GDM1 (cell line): ENCODE measurements at places on chromosomes 13 and 19.

DNA sequence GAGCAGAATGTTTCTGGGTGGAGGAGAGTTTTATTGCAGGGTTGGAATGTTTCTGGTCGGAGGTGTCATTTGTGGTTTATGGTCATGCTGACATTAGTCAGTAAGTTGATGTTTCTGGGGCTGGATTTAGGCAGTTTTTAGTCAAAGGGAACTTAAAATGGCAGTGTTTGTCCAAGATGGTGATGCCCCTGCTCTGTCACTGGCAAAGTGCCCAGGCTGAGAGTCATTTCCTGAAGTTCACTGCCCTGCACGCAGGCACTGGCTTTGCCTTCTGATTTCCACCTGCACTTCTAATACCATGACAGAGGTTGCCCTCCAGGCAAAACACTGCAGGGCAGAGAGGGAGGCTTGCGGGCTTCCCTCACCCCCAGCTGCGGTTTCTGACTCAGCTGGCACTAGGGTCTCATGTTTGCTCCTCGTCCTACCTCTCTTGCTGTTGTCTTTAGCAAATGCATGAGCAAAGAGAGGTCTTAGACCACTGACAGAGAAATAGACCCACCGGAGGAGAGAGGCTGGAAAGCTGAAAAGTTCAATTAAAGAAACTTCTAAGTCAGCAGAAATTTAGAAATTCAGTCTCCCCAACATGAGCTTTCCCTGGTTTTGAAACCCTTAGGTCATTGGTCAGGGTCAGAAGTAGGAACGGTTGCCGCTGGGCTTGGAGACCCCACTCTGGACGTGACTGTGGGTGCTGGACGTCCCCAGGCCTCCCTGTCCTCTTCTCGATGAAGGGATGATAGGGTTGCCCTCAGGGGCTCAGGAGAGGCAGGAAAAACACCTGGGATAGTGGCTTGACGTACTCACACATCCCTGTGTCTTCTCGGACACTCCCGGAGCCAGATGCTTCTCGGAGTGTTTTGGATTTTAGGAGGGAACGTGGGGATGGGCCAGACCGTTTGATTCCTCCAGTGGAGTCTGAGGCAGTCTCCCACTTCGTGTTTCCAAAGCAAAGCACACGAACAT is 26.3 kb downstream of the TMEM255B start:
- DNase-seq = no peak

DNA sequence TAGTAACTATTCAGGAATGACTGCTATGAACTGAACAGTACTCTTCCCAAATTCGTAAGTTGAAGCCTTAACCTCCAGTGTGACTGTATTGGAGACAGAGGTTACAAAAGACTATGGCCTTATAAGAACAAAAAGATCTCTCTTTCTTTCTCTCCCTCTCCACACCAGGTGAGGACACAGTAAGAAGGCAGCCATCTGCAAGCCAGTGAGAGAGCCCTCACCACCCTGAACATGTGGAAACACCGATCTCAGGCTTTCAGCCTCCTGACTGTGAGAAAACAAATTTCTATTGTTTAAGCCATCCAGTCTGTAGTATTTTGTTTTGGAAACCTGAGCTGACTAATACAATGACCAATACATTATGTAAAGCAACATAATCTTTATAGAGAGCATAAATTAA is 888.9 kb downstream of the SLITRK1 start:
- no peak for DNase-seq

DNA sequence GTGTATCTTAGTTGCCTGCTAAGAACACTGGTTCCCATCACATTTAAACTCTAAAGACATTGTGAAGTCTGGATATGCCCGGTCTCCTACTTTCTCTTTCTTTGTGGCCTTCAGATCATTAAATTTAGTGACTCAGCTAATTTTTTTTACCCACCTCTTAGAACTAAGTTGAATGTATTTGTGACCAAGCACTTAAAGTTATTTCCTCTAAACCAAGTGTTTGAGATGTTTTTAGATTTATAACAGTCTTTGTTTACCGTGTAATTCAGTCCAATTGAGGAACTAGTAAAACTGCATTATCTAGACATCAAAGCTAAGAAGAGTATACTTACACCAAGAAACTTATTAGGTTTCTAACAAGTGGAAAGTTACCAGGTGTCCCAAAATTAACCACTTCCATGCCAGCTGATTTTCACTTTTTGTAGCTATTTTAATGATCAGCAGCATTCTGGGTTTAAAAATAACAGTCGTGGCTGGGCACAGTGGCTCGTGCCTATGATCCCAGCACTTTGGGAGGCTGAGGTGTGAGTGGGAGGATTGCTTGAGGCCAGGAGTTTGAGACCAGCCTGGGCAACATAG is 53.1 kb downstream of the ARHGAP35 start:
- no peak for DNase-seq

- DNase-seq = no peak
Measured at GRCh38 chr19:41476583-41476982, 33.6 kb downstream of the ERICH4 start.

GRCh38 chr13:107753291-107753690 is 462.0 kb downstream of the LIG4 start:
- no peak for DNase-seq

DNA sequence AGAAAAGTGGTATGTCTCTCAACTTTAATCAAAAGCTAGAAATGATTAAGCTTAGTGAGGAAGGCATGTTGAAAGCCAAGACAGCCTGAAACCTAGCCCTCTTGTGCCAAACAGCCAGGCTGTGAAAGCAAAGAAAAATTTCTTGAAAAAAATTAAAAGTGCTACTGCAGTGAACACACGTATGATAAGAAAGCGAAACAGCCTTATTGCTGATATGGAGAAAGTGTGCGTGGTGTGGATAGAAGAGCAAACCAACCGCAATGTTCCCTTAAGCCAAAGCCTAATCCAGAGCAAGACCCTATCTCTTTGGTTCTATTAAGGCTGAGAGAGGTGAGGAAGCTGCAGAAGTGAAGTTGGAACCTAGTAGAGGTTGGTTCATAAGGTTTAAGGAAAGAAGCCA is 96.4 kb downstream of the ZDHHC20 start:
- DNase-seq = no peak

GRCh38 chr19:34731019-34731829 is 2.8 kb upstream of the ZNF181 start:
- DNase-seq = no peak

DNA sequence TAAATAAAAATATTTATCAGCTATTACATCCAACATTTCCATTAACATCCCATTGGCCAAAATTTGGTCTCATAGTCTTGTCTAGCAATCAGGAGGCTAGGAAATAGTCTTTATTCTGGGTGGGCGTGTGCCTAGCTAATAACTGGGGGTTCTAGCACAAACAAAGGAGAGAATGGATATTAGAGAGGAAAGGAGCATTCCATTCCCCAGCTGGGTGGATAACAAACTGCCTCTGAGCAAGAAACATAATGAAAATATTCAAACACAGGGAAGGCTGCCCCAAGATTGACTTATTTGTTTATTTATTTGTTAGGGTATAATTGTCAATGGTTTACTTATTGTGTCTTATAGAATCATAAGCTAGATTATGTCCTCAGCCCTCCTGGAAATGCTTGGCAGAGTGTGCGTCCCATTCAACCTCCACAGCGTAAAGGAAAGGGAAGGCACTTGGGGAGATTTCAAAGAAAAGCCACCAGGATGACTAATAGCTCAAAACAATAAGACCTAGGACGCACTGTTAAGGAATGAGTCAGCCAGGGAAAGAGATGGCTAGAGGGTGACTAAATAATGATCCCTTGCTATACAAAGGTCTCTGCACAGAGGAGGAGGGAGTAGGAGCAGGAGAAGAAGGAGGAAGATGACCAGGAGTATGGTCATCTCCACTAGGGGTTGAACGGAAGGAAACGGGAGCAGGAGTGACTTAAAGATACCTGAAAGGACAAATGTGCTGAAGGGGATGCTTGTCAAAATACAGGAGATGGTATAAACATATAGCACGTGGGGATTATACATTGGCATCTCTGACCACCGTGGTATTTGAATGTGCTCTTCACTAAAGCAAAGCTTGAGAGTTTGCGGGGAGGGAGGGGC is 23.5 kb upstream of the USP12 start:
- no peak for DNase-seq

GRCh38 chr19:54432144-54432738 is 16.8 kb upstream of the LENG8 start:
- DNase-seq = no peak

DNA sequence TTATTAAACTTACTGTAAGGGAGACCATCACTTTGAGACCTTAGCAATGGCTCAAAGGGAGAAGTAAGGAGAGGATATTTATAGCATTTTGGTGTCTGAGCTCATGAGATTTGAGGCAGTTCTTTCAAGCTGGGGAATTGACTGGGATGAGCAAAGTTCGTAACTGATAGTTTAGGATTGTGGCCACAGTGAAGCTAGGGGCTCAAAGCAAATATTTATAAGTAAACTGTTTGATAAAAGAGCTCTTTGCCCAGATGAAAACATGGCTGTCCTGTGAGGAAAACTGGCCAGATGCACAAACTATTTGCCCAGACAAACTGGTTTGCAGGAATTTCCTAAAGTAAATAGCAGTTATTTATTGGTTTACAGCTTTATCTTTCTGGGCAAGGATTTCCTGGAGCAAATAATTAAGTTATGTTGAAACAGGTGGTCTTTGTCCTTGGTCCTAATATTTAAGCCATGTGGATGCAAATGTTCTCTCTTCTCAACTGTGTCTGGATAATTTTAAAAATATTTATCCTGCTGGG is 59.7 kb upstream of the TMTC4 start:
- no peak for DNase-seq

GRCh38 chr19:53389978-53390377 is 5.0 kb upstream of the ZNF765 start:
- DNase-seq = no peak

- DNase-seq = no peak
Measured at GRCh38 chr13:84118839-84119409, 236.7 kb upstream of the SLITRK1 start.

- no peak for DNase-seq
Measured at GRCh38 chr19:36987091-36987490, 71.0 kb downstream of the ZNF568 start.

DNA sequence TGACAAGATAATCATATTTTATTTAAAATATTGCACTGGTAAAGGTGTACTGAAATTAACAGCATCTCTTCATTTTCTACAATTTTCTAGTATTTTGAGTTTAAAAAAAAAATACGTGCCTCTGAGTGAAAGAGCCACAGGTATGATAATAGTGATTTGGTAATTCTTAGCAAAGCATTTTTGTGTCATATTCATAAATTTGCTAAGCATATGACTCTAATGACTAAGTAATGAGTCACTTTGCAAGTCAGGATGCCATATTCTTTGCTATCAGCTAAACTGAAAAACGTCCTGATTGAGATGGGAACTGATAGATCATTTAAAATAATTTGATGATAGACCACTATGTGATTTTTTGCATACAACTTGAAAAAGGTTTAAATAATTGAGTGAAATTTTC is 136.1 kb upstream of the IRS2 start:
- DNase-seq = no peak

GRCh38 chr13:21805733-21806132 is 134.9 kb downstream of the FGF9 start:
- no peak for DNase-seq

- no peak for DNase-seq
Measured at GRCh38 chr13:30526612-30527495, 61.1 kb upstream of the HMGB1 start.

DNA sequence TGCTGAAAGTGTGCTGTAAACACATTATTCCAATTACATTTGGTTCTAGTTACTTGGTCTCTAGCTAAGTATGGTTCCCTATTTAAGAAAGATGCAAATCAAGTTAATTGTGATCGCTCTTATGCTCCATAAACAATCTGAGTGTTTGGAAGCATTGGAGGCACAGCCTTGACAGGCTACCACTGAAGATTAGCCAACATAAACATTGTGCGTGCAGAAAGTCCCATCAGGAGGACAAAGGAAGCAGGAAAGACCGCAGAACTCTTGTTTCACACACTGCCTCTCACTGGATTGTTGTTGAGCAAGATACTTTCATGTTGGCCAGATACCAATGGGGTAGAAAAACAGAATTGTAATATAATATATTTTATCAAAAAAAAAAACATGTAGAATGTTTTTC is 814.4 kb downstream of the EFNB2 start:
- DNase-seq = no peak

- no peak for DNase-seq
Measured at GRCh38 chr19:29487432-29487831, 38.4 kb upstream of the VSTM2B start.

GRCh38 chr13:36354842-36355623 is 8.8 kb upstream of the SPART start:
- DNase-seq = no peak

- DNase-seq = no peak
Measured at GRCh38 chr19:6217752-6218334, 61.9 kb downstream of the MLLT1 start.

DNA sequence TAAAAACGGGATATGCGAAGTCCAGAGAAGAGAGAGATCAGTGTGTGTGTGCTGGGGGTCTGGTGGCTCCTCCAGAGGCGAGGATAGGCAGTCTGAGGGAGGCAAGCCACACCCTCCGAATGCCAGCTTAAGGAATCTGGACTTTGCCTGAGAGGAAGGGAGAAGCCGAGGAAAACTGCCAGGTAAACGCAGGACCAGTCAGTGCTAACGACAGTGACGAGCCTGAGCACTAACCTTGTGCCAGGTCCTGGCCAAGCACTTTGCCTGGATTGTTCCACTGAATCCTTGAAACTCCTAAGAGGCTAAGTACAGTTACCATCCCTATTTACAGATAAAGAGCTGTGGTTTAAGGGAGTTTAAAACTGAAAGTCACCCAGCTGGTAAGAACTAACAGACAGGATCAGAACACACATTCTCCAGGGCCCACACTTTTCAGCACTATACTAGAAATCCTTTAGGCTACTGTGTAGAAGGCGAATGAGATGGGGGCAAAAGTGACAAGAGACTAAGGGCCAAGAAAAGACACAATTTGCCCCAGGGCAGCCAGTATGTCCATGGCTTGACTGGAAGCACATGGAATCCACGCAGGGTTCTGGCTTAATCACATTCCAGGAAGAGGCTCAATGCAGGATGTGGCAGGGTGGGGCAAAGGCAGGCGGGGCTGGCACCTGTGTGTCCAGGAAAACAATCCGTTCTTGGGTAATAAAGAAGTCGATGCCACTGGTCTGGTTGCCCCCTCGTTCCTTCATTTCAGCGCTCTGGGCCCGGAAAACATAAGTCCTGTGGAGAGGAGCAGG is 15.1 kb downstream of the SMG9 start:
- no peak for DNase-seq

DNA sequence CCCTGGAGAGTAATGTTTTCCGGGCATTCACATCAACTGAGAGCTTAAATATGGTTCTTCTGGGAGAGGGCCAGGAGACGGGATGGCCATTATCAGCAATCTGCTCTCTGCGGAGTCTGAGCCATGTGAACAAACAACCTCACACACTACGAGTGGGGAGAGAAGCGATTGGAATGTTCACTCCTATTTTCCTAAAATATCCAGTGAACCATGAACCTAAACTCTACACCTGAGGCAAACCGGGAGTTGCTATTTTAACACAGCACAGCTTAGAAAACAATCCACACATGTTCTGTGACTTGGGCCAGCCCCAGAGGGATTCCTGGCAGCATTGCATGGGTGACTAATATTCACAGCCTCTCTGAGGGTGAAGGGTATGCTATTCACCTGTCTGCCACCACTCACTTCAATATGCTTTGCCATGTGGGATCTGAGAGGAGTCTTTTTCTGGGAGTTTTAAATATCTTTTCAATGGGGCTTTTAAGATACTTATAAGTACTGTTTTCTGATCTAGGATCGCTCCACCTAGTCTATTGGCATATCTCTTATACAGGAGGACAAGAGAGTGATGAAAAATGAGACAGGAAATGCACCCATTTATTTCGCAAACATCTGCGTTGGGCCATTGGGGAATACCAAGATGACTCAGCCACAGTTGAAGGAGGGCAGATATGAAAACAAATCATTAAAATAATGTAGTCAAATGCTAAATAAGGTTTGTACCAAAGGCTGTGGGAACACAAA is 72.6 kb upstream of the SERP2 start:
- DNase-seq = no peak

GRCh38 chr13:102466610-102467190 is 64.9 kb upstream of the FGF14 start:
- no peak for DNase-seq
